ENCODE measurements at places on chromosomes 2 and 18.

DNA sequence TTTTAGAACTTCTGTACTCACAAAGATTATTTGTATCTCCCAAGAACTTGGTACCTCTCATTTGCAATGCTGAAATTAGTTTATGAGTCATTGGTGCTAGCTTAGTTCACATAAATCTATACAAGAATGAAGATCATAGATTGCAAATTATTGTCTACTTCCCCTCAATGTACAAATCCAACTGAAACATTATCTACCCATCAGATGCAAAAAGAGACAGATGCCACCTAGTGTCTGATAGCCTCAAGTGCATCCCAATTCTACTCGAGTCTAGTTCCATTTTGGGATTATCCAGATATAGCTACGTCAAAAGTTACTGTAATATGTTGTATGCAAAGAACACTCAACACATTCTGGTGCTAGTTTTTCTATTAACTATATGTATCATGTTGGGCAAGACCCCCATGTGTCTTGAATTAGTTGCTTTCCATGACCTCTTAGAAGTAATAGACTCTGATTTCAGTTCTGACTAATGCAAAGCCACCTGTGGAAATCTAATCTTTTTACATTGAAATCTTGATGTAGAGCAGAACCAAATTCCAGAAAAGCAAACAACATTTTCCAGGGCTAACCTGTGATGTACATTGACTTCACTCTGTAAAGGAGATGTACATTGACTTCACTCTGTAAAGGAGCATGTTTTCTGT, 210.0 kb downstream of the RBM43 start:
- ATAC-seq = peak; percentile 38

GRCh38 chr18:2948038-2948437, 64.9 kb downstream of the LPIN2 start:
- ATAC-seq = no peak

DNA sequence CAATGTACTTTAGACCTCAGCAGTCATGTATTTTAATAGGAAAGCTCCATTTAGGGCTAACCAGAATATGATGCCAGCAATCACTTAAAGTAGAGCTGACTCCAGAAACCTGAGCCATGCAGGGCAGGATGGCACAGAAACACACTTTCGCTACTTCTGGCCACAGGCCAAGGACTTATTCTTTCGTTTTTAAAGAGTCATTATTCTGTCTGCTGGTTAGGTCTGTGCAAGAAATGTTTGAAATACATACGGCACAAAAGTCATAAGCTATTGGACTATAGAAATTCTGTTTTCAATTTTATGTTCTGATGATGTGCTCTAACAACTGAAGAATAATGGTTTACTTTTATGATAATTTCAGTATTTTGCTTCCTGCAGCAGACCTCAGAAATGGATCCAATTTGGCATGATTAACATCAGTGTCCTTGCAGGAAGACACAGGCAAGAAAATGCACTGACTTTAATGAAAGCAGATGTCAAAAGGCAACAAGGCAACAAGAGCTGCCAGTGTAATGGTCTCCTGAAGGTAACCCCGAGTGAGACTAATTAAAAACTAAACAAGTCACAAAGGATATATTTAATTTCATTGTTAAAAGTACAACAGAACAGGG, 114.4 kb upstream of the CHRNA1 start:
- no peak for ATAC-seq

DNA sequence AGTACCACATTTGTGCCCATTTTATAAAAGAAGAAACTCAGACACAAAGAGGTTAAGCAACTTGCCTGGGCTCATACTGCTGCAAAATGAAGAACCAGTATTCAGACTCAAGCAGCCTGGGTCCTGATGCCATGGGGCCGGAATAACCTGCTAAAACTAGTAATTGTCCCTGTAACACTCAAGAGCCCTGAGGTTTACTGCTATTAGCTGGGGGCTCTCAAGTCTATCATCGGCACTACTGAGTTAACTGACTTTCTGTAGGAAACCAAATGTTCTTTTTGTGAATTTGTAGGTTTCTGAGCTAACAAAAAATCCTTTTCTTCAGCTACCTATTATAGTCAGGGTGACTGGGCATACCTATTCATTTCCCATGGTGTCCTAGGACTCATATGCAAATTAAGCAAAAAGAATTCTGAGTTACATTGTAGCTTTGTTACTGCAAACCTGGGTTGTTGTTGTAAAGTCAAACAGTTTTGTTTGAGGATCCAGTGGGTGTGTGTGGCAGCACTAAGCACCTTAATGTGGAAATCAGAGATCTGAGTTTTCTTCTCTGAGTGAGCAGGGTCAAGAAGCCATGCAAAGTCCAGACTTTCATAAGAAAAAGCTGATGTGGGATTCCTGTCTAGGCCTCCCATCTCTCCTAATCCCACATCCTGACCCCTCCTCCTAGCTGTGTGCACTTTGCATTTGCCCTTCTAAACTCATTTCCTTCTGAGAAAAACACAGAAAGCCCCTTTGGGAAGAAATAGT, 72.4 kb upstream of the TNP1 start:
- no peak for ATAC-seq

- ATAC-seq = no peak
Observed at GRCh38 chr2:19228181-19228593, 130.2 kb downstream of the OSR1 start.

DNA sequence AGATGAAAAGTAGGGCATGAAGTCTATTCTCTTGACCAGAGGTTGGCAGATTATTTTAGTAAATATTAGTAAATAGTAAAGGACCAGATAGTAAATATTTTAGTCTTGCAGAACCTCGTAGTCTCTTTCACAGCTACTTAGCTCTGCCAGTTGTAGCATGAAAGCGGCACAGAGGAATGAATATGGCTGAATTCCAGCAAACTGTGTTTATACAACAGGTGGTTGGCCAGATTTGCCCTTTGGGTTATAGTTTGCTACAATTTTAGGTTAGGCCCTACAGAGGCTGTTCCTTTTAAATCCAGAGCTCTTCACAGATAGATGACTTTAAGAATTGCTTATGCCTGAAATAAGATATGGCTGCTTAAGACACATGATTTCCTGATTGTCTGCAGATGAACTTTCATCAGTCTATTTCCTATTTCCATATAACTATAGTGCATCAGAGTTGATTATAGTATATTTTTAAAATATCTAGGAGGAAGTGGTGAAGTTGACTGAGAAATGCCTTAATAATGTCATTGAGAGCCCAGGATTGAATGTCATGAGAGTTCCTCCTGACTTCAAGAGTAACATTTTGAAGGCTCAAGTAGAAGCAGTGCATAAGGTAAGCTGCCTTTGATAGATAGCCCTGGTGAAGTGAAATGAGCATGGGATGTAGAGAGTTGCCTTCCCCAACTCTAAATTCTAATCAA, 80.5 kb downstream of the TMEM185B start:
- ATAC-seq = no peak

DNA sequence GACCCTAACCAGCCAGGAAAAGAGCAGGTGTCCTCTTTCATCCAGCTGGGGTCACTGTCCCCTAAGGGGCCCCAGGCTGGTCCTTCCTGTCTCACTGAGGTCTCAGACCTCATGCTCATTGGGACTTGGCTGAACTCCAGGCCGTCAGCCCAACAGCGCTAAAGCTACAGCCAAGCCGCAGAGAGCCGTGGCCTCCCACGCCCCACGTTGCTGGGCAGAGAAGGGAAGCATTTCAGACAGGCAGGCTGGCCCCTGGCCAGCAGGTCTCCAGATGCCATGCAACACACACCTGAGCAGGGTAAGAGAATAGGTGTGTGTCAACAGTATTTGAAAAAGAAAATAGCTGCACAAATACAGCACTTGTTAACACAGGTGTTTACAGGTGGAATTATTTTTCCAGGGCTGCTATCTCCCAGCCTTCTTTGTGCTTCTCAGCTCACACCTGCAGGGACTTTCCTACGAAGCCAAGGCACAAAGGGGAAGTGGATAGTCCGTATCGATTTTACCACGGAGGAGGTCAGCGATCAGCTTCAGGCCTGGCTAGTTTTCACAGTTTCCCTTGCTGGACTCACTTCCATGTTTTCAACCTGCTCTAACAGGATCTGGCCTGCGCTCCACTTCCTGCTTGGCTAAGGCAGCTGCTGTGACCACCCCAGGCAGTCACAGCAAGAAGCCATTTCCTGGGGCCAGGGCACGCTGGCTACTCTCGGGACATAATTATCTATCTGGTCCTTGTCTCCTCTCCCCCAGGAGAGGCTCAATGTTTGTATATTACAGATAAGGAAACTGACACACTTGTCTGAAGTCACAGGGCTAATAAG, 156.1 kb upstream of the ID2 start:
- ATAC-seq = no peak

- ATAC-seq = no peak
Observed at GRCh38 chr2:198231562-198231961, 427.2 kb downstream of the PLCL1 start.

- ATAC-seq = no peak
Observed at GRCh38 chr2:42339191-42339912, 21.7 kb downstream of the COX7A2L start.

DNA sequence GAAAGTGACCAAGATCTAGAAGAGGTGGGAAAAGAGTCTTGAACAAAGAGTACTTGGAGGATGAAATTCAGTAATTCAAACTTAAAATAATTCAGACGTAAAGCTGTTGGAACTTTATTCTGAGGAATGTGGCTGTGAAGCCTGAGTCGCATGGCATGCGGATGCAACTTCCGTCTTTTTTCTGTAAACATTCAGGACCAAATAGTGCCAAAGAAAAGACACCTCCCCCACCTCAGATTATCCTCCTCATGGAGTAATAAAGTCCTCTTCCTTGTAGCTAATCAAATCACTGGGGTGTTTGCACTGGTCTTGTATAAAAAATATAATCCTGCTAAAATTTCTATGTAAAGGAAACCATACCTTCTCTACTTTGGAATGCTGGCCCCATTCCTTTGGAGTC, 790.4 kb downstream of the TSN start:
- ATAC-seq = no peak

- ATAC-seq = no peak
Observed at GRCh38 chr2:27489118-27489497, 435 bp downstream of the IFT172 start.

DNA sequence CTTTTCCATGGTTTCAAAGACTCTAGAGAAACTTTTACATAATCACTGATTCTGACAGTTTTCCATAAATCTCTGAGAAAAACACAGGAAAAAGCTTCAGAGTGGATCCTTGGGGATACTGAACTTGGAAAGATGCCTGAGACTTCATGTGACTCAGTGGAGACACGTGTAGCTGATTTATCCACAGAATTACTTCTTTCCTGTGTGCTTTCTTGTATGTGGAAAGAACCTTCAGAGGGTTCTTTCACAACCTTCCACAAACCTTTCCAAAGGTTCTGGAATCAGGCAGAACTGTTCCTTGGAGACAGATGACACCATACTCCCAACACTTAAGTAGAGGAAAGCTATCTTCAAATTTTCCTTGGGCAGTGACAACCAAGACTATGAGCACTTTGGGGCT, 207.2 kb downstream of the RND3 start:
- ATAC-seq = no peak

Measured in activated CD4-positive, CD25-positive, alpha-beta regulatory T cell treated with anti-CD3 and anti-CD28 coated beads, Interleukin-2, amount 50 U/mL, for 24 hours (primary cell).